ENCODE measurements at places on chromosomes 4 and X.

DNA sequence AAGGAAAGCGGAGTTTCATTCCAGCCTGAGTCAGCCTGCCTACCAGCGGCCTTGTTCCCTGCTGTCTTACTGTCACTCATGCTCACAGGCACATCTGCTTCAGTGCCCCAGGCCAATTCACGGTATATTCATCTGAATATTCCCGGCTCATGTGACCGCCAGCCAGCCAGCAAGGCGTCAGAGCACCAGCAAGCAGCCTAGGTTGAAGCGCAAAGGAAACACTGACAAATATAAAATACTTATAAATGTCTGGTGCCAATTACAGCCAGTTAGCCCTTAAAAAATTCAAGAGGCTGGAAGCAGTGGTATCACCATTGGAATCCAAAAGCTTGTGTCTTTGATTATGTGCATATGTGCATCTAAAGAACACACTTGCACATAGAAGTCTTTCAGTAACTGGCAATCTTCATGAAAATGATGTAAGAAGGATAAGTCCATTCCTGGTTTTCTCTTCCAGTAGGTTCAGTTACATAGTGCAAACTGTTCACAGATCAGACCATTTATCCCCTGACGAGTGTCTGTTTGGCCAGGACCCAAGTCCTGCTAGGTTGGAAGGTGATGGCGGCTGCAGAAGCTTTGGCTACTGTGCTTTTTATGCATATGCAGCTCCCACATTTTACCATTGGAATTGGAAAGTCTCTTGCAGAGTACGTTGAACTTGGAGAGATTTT is 61.3 kb downstream of the LUZP4 start:
- DNase-seq: no peak

- no peak for DNase-seq
Measured at GRCh38 chrX:100976211-100976610, 6.7 kb downstream of the ARL13A start.

GRCh38 chr4:112142182-112142581 is 3.1 kb upstream of the FAM241A start:
- DNase-seq: no peak

GRCh38 chrX:114450911-114451310 is 133.0 kb upstream of the HTR2C start:
- no peak for DNase-seq

DNA sequence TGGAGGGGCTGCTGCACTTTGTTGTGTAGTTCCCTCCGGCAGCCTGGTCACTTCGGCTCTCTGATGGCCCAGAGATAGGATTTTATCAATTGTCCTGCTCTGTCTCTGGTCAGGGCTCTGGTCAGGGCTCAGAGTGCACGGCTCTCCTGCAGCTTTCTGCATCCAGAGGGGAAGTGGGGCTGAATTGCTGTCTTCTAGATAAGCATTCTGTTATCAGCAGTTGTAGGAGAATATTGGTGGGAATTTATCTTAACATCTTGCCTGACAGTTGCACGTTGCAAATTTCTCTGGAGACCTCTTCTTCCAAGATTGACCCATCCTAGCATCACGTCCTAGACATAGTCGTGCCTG is 62.8 kb downstream of the FAM193A start:
- DNase-seq: no peak

DNA sequence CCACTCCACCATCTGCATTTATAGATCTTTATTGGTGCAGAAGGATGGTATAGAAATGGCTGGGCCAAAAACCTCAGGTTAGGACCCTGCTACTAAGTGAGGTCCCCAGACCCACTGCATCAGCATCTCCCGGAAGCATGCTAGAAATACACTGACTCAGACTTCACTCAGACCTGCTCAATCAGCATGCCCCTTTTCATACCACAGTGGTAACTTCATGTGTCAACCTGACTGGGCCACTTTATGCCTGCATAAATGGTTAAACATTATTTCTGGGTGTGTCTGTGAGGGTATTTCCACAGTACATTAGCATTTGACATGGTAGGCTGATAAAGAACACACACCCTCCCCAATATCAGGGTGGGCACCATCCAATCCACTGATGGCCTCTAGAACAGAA is 118.6 kb upstream of the VCX3B start:
- no peak for DNase-seq

DNA sequence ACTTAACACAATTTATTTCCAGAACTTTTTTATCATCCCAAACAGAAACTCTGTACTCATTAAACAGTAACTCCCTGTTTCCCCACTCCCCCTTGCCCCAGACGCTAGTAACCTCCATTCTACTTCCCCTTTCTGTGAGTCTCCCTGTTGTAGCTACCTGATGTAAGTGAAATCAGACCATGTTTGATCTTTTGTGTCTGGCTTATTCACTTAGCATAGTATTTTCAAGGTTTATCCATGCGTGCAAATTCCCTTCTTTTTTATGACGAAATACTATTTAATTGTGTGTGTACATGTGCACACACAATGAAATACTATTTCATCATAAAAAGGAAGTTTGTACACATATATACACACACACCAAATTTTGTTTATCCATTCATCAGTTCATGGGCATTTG is 5.2 kb downstream of the PKD2 start:
- no peak for DNase-seq

DNA sequence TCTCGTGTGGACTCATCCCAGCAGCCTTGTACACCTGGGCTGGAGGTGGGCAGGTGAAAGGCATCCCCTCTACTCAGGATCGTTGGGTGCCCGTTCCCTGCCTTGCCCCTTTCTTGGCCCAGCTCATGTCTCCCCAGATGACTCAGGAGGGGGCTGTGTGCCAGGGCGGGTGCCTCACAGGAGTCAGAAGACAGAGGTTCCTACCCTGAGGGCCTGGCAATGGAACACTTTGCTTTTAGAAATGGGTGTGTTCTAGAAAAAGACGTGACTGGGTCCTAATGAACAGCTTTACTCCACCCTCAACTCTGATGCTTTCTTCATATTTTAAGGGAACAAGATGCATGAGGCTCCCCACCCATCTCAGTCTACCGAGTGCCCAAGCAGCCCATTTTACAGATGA is 22.5 kb upstream of the TRIM2 start:
- DNase-seq: no peak

- DNase-seq: no peak
Measured at GRCh38 chr4:85445050-85445639, 29.8 kb upstream of the ARHGAP24 start.

- peak; percentile 14 for DNase-seq
Measured at GRCh38 chrX:74923942-74924448, 1.3 kb downstream of the NEXMIF start.

DNA sequence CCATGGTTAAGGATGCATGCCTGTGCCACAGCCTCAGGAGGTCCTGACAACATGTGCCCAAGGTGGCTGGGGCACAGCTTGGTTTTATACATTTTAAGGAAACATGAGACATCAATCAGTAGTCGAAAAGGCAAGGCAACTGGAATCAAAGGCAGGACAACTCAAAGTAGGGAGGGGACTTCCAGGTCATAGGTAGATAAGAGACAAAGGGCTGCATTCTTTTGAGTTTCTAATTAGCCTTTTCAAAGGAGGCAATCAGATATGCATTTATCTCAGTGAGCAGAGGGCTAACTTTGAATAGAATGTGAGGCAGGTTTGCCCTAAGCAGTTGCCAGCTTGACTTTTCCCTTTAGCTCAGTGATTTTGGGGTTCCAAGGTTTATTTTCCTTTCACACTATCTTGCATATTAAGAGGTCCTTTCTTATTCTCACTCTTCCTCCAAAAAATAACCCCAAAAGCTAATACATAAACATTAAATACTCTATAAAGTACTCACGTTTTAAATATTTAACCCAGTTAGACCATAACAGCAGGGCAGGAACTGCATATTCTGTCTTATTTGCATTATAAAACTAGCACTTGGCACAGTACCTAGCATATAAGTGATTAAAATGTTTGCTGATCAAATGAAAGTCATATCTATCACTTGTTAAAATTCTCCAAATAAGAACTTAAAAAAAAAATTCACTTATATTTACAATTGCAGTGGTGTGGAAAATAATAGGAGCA is 36.3 kb upstream of the UGT8 start:
- no peak for DNase-seq

- DNase-seq: no peak
Measured at GRCh38 chr4:181569553-181569952, 673.6 kb upstream of the TENM3 start.

DNA sequence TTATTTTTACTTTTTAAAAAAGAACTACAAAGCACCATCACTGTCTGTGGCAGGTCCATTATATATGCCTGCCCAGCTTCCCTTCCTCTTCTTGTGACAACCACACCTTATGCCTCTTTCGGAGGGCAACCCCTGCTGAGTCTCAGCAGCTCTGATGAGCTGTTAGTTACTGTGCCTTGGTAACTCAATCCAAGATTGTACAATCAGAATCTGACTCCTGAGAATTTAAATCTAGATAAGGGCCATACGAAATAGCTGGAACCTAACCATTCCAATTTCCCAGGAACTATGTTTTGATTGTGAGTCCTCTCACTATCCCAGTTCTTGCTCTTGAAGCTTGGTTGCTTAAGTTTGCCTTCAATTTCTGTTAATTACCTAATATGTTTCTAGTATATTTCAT is 61.9 kb downstream of the ADAMTS3 start:
- DNase-seq: no peak

DNA sequence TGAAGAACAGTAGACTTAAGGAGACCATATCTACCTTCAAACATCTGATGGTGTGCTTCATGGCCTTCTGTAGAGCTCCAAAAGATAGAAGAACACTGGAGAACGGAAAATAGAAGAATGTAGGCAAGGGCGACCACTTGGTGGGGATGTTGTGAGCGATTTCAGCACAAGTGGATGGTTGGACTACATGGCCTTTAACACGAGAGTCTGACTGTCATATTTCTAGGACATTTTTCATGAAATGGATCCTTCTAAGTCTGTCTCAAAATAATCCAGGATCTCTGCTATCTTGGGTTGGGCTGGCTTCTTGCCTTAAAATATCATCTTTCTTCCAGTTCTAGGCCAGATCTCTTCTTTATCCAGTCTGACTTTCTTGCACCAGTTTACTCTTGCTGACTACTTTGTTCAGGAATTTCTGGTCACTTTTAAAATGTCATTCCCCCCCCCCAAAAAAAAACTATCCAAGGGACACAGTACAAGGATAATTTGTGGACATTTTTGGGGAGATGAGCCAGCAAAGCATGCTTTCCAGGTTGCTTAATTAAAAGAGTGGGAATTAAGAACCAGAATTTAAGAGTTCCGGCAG is 1.2 kb upstream of the MID1IP1 start:
- DNase-seq: peak; percentile 25

GRCh38 chr4:146061610-146062334 is 113.7 kb upstream of the LSM6 start:
- DNase-seq: no peak

DNA sequence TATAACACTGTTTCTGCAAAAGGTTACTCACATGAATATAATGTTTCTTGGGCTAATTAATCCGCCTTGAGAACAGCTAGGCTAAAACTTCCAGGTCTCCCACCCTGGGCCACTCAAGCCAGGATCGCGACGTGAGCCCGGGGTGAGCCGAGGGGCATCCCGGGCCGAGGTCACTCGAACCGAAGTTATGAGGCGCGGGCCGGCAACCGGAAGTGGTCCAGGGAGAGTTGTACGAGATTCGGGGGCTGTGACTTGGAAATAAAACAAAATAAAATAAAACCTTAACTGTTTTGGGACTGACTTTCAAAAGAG is 317 bp downstream of the CMC4 start:
- DNase-seq: no peak

DNA sequence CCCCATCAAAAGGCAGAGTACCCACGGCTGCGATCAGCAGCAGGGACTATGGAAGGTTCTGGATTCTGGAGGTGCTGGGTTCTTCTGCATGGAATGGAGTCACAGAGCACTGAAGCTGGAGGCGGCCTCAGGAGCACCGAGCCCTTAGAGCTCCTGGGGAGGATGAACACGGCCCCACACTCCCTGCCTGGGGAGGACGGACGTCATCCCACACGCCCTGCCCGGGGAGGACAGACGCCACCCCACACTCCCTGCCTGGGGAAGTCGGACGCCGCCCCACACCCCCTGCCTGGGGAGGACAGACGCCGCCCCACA is 9.9 kb downstream of the LRPAP1 start:
- no peak for DNase-seq

DNA sequence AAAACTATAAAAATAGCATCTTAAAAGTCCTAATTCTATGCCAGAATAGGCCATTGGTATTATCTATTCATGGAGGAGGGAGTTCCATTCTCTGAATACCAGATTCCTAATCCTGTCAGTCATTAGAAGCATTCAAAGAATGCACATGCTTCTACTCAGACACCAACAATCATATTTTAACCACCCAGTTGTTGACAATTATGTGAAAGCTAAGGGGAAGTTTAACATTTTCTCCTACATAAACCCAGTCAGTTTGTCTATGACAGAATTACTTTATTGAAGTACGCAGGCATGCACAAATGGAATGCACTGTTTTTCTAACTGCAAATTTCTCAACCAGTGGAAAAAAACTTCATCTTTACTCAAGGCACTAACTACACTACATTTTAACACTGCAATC is 69.6 kb upstream of the MTNR1A start:
- no peak for DNase-seq

DNA sequence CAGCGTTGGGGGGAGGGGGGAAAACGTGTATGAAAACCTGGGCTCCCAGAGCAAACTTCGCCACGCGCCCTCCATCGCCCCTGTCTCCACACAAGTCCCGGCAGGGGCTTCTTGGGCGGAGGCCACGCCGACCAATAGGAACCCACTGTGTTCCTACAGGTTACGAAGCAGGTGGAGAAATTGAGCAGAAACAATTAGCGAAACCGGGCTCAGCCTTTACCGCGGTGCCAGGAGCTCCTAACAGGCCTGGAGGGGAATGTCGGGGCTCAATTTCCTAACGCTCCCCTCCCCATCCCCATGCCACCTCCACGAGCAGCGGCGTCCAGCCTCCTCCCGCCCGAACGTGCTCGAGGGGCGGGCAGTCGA is 589 bp upstream of the KIT start:
- no peak for DNase-seq

- DNase-seq: no peak
Measured at GRCh38 chr4:52638717-52639116, 20.4 kb downstream of the USP46 start.

DNA sequence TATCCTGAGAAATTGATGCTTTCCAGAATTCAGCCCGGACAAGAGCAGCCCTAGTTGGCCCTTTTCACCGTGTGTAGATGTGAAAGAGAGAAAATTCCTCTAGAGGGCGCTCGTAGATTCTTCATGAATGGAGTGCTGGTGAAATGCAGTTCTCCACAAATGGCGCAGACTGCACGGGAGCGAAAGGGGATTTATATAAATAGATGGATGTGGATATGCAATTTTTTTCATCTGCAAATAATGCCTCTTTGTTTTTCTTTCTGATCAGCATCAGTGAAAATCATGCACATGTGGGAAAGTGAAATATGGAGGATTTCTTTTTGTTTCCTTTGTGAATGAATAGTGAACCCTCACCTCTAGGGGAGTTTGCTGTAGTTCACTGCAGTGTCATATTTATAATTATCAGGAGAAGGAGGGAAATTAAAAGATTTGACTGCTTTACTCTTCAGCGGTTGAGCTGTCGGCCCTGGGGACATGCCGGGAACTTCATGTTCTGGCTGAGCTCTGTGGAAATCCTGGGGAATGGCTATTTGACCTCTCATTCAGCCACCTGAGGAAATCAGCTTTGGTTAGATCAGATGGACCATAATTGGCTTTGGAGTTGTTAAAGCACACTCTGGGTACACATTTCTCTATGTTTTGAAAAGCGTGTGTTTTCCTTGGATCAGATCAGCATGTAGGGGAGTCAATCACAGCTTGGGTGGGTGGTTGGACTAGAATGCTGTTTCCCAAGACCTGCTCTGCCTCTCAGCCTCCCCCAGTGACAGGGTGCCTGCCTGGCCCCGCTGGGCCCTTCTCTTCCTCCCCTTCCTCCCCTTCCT is 115.0 kb upstream of the SHISA3 start:
- DNase-seq: peak; percentile 31

Data from hypothalamus (tissue), 51 donors.